ENCODE measurements at places on chromosomes 16 and 17.

GRCh38 chr17:80773243-80773991 lies 218.2 kb upstream of the CHMP6 start:
- no peak for DNase-seq

DNA sequence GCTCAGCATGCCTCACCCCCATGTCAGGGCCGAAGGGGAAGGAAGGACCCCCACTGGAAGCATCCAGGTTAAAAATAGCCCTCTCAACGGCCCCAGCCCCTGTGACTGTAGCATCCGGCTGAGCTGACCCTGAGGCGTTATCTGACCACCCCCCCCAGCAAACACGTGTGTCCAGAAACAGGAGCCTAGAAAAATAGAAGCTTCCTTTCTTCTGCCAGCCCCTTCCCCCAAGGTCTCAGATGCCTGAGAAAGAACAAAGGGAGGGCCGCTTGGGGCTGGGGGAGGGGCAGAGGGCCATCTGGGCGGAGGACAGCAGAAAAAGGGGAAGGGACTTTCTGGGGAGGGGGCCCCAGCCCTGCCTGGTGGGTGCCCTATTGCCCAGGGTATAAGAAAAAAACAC lies 55.8 kb downstream of the ACTG1 start:
- no peak for DNase-seq

GRCh38 chr17:39841134-39841683 lies 22.9 kb downstream of the IKZF3 start:
- no peak for DNase-seq

- DNase-seq = no peak
Measured at GRCh38 chr16:56050916-56051315, 140.4 kb upstream of the GNAO1 start.
